ENCODE measurements at places on chromosomes 12 and 14.

- DNase-seq, result no peak
Observed at GRCh38 chr14:81147140-81147897, 73.4 kb downstream of the GTF2A1 start.

GRCh38 chr14:105711841-105712460 lies 185.6 kb downstream of the TMEM121 start:
- DNase-seq, result no peak

DNA sequence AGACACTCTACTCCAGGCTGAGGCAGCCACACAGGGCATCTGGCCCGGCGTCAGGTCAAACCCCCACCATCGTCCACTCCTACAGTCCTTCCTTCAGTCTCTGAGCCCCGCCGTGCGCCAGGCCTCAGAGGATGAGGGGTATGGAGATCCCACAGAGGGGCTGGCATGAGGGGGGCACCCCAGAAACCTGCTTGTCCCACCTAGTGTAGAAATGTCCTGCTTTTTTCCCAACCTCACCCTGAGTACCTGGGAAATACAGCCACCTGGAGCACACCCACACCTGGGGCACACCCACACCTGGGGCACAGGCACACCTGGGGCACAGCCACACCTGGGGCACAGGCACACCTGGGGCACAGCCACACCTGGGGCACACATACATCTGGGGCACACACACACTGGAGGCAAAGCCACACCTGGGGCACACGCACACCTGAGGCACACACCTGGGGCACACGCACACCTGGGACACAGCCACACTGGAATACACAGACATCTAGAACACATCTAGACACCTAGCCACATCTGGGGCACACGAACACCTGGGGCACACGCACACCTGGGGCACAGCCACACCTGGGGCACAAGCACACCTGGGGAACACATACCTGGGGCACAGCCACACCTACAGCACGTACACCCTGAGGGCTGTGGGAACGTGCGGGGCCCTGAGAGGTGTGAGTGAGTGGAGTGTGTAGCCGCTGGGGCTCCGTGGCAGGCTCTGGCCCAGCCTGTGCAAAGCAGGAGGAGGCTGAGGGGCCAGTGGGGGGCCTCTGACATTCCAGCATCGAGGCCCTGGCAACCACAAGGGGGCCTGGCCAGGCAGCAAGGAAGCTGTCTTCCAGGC lies 18.4 kb downstream of the AKT1 start:
- DNase-seq, result no peak

DNA sequence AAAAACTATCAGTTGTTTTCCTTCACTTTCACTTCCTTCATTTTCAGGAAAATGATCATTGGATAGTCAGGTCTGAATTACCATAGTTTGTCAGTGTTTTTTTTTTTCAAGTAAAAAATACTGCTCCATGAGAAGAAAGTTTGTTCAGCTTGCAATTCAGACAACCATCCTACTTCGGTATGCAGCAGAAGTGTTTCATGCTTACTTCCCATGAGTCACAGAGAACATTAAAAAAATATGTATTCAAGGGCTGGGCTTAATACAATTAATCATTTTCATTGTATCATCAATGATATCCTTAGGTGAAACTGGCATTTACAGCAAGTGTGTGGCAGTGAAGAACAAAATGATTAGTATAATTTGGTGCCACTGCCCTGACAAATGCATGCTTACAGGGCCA lies 21.6 kb downstream of the PYM1 start:
- DNase-seq, result no peak

GRCh38 chr12:43578782-43579181 lies 26.8 kb upstream of the ADAMTS20 start:
- DNase-seq, result no peak
